GM13977 (cell line): ENCODE measurements at places on chromosomes 11 and 22.
A peak's percentile ranks its signal among the peaks of the same experiment; 100 is the strongest.

DNA sequence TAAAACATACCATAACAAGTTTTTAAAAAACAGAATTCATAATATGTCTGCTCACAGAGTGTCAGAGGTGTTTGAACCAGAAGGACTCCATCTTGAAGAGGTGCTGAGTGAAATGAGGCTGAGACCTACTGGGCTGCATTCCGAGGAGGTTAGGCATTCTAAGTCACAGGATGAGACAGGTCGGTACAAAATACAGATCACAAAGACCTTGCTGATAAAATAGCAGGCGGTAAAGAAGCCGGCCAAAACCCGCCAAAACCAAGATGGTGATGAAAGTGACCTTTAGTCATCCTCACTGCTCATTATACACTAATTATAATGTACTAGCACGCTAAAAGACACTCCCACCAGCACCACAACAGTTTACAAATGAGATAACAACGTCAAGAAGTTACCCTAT is 116.4 kb downstream of the ARHGAP32 start:
- no peak for DNase-seq

DNA sequence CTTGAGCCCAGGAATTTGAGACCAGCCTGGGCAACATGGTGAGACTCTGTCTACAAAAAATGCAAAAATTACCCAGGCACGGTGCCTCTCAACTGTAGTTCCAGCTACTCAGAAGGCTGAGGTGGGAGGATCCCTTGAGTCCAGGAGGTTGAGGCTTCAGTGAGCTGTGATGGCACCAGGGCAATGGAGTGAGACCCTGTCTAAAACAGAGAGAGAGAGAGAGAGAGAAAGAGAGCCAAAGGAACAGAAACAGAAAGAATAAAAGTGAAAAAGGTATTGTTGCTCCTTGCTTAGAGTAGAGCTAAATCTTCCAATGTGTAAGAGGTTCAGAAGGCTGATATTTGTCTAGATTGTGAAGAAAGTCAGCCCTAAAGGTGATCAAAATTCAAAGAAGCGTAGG is 8.9 kb upstream of the ETS1 start:
- no peak for DNase-seq

GRCh38 chr22:50606165-50606945 is 5.8 kb downstream of the MAPK8IP2 start:
- DNase-seq, result peak; percentile 65

- DNase-seq, result peak; percentile 87
Observed at GRCh38 chr11:57761301-57762234, at the start of gene CTNND1. CTNND1 (plus strand) TSS chr11:57761802; CDS start chr11:57791479, 29,677 bp downstream.

DNA sequence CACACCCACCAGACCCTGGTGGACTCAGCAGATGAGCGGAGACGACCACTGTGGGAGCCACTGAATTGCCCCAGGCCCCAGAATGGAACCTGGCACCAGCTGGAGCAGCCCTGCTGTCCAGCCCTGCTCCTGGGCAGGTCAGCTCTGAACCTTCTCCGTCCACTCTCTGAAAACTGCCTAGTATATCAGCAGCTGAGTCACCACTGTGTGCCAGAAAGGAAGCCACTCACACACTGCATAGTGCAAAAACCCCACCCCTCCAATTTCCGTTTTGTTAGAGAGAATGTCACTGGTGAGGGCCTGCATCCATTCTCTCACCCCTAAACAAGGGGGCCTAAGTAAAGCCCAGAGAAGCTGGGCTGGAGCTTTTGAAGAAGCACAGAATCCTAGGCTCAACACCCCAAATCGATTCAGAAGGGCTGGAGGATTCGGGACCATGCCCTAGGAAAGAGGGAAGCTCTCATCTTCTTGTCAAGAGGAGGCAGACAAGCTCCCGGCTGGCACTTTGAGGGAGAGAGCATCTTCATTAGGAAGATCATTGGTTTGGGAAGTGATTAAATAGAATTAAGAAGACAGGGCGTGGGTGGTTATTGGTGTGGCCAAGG is 44.5 kb downstream of the GALNT18 start:
- no peak for DNase-seq

GRCh38 chr11:119935349-119935925 is 202.5 kb downstream of the TRIM29 start:
- no peak for DNase-seq

DNA sequence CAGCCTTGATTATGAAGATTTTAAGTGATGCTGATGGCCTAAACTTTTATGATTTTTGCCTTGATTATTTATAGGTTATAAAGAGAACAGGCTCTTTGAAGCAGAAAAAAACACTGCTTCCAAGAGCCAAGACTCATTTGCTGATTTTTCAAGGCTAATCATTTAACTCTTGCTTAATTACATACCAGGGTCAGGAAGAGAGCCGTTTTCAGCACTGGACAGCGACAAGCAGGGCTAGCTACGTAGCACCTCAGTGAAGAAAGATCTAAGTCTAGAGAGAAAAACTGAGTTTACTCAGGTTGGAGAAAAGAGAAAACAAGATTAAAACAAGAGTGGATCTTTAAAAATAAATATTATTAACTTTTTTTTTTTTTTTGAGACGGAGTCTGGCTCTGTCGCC is 615.4 kb upstream of the B3GAT1 start:
- no peak for DNase-seq

DNA sequence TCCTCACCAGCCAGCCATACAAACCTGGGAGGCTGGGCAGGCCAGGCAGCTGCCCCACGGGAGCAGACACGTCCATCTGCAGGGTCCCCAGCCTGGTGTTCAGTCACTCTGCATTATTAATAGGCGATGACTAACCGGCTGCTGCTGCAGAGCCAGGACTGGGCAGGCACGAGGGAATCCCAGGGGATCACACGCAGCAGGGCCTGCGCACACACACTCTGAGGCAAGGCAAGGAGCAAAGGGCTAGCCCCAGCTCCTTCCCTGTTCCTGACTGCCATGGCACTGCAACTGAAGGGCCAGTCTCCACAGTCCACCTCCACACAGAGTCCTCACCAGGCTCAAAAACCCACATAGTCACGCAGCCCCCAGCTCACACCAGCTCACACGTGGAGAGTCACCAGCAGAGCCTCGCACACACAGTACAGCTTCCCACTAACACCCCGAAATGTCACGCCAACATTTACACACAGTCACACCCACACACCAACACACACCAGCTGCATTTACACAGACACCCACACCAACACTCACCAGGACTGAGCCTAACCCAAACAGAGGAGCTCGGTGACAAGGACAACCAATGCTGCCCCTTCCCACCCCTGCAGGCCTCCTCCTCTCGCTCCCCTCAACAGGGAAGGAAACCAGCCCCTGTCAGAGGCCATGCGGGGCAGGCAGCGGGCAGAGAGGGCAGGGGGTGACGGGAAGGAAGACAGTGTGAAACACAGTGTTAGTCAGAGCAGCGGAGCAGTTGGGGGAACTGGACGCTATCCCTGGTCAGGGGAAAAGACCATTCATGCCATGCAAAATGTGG is 47.3 kb downstream of the NRXN2 start:
- no peak for DNase-seq

DNA sequence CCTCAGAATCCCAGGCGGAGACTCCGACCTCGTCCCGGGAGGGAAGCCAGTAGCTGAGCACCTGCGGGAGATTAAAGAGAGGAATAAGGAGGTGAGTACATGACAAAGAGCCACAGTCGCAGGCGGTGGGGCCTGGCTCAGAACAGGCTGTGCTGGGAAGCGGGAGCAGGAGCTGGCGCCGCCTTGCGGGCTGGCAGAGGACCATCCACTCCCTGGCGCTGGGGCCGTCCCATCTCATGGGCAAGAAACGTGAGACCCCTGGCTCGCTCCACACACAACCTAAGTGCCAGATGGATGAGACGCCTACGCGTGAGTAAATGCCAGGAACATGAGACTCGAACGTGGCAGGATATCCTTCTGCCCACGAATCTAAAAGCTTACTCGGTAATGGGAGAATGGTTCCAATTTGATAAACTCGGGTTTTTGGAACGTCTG is 6.3 kb downstream of the CEND1 start:
- DNase-seq, result no peak

- DNase-seq, result no peak
Observed at GRCh38 chr11:103433386-103434072, 324.3 kb downstream of the DYNC2H1 start.

GRCh38 chr11:68772936-68773335 is 21.6 kb upstream of the TESMIN start:
- no peak for DNase-seq
